EH (cell line): ENCODE measurements at places on chromosomes 11 and 22.
A peak's percentile ranks its signal among the peaks of the same experiment; 100 is the strongest.

DNA sequence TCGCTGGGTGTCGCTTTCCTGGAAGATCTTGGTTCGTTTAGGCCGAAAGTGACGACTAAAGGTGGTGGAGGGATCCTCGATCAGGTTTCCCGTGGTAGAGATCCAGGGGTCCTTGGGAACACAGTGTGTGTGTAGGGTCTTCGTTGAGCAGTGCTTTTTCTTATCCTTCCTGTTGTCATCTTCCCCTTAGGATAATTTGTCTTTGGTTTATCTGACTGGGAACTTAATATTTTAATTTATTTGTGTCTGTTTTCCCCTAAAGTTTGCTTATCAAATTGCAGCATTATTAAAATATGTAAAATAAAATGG is 403 bp downstream of the RBM7 start:
- no peak for DNase-seq

- DNase-seq: no peak
These were observed 20.7 kb upstream of the PHLDA2 start for GRCh38 chr11:2949920-2950319.

DNA sequence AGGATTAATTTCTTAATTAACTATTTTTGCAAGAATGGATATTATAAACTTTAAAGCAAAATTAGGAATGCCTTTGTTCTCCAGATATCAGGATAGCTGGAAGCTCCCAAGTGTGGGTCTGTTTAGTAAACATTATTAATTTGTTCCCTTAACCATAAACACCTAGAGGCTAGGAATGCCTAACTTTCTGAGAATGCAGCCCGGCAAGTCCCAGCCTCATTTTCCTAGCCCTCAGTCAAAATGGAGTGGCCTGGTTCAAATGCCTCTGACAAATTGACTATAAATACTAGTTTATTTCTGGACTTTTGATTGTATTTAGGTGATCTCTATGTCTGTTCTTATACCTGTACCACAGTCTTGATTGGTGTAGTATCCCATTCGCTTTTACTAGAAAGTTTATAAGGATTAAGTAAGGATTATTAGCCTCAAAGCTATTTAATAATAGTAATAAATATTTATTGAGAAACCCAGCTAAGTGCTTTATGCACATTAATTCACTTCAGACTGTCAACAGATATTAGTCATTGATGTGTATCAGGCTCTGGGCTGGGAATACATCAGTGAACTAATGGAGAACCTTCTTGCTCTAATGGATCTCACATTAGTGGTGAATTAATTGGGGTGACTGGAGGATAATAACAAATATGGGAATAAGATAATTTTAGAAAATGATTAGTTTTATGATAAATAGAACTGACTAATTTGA is 25.8 kb downstream of the PPME1 start:
- DNase-seq: no peak

GRCh38 chr11:125378083-125378482 is 118.0 kb downstream of the FEZ1 start:
- no peak for DNase-seq

GRCh38 chr22:29139965-29140782 is 65.5 kb upstream of the EMID1 start:
- DNase-seq: no peak

DNA sequence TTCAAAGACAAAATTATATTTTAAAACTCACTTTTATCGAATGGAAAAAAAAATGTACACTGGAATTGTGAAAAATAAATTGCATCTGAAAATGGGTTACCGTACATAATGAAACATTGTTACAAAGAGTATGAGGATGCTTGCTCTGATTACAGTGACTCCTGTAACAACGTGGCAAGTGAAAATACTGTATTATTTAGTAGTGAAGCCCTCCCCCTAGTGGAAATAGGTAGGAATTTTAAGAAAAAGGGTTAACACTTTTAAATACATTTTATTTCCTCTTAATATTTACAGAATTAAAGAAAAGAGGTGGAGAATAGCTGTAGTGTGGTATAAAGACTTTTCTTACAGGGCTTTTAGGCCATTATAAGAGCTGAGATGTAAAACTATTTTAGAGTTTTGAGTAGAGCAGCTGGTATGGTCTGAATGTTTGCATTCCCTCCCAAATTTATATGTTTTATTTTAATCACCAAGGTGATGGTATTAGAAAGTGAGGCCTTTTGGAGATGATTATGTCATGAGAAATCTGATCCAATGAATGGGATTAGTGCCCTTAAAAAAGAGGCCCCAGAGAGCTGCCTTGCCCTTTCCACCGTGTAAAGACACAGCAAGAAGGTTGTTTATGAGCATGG is 25.2 kb downstream of the FAM76B start:
- peak; percentile 57 for DNase-seq

DNA sequence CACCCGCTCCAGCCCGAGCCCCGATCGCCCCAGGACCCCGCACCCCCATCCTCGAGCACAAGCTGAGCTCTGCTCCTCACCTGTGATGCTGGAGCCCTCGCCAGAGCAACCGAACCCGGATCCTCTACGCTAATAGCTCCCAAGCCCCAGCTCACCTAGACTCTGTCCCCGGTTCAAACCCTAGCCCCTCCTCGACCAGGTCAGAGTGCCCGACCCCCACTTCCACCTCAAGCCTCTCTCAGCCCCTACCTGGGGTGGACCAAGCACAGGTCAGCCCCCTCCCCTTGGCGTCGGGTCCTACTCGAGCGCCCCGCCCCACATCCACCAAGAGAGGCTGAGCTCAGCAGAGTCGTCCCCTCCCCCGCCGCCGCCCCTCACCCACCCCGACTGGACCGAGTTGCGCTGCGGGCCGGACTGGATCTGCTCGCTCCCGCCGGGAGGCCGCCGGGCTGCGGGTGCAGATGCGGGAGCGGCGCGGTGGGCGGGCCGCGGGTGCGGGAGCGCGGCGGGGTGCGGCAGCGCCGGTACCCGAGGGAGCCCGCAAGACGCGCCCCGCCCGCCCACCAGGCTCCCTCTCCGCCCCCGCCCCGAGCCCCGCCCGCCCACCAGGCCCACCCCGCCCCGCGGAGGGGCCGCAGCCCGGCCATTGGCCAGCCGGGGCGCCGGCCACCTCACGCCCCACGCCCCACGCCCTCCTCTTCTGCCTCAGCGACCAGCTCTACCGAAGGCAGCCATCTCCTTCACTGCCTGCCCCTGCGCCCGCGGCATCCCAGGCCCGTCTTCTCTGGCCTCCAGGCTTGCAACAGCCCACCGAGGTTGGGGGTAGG is 577 bp upstream of the DKK3 start:
- DNase-seq: peak; percentile 81

DNA sequence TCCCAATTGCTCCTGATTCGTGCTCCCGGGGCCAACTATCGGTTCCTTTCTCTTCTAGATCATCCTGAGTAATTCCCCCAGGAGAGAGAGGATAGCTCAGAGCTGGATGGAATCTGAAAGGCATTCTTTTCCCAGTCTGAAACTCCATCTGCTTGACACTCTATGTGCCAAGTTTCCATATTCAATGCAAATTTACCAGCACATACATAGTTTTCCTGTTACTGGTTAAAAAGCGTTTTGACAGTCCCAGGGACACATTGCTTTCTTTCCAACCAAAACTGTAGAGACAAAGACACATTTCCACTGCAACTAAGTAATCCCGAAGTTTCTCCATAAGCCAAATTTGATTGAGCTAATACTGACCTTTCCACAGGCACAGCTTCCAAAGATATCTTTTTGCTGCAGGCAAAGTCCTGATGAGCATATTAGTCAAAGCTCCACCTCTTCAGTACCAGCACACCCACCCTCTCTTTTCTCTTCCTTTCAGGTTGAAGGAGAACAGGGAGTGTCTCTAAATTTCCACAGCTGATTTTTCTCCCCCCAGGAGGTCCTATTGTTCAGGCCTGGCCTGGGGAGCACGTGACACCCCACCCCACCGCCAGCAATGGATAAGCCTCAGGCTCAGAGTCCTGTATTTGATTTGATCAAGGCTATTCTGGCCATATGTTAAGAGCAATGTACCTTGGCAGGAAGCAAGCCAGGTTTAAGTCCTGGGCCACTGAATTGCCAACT is 9.7 kb upstream of the ANKK1 start:
- peak; percentile 11 for DNase-seq

- DNase-seq: peak; percentile 38
These were observed 67.8 kb downstream of the TCF20 start for GRCh38 chr22:42202669-42203068.

DNA sequence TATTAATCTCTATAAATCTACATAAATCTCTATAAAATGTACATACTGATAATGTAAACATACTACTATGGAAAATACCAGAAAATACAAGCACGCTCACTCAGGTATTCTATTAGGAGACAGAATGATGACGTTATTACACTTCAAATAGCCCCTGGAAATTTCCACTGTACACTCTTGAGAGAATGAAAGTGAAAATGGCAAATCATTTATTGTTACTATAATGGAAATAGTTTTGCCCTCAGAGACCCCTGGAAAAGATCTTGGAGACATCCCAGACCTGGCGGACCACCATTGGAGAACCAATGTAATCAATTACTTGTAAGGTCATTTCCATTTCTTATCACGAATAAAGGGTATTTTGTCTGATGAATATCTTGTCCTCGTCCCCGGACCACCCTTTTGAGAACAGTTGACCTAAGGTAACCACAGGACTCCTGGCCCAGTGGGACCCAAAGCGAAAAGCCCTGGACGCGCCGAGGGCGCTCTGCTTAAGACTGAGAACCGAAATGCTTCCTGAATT is 509 bp upstream of the PRRG4 start:
- DNase-seq: no peak

DNA sequence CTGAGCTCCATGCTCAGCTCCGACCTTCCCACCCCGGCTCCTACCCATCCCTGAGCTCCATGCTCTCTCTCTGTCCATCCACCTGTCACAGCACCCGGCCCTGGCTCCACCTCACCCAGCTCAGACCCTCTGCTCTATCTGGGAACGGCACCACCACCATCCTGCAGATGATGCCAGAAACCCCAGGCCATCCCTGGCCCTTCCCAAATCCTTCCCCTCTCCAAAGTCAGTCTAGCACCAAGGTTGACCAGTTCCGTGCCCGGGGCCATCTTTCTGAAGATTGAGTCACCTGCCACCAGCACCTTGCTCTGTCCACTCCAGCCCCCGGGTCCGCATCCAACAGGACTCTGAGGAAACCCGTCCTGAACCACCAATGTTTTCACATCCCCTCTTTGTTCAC is 969.6 kb downstream of the BRD1 start:
- DNase-seq: no peak

DNA sequence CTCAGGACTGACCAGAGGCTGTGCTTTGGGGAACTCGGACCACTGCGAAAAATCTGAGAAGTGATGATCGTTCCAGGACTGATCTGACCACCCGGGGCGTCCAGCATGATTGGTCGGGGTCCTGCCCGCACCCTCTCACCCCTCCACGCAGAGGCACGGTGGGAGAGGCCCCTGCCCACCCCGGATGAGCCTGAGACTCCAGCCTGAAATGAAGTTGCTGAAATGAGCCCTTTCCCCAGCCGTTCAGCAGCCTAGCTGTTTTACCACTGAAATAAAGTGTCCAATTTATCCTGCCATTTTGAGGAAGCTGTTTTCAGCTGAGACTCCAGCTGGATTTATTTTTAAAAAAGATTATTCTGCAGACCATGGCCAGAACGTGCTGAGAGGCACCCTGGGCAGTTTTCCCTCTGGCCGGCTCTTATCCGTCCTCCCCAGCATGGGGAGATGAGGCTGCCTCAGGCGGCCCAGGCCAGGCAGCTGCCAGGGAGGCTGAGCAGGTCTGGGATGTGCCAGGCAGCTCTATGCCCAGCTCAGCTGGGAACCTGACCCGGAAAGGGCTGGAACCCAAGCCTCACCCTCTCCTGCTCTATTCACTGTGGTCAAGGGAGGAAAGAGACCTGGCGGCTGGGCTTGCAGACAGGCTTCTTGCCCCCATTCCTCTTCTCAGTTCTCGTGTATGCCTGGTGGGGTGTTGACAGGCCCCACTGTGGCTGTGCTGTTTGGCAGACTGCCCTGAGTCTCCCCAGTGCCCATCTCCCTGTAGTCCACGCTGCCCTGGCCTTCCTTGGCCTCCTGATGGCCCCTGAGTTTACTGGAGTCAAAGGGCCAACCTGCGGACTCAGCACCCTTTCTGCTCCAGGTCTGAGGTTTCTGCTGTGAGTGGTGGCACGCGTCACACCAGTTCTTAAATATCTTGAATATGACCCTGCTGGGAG is 161.0 kb upstream of the B3GAT1 start:
- no peak for DNase-seq

DNA sequence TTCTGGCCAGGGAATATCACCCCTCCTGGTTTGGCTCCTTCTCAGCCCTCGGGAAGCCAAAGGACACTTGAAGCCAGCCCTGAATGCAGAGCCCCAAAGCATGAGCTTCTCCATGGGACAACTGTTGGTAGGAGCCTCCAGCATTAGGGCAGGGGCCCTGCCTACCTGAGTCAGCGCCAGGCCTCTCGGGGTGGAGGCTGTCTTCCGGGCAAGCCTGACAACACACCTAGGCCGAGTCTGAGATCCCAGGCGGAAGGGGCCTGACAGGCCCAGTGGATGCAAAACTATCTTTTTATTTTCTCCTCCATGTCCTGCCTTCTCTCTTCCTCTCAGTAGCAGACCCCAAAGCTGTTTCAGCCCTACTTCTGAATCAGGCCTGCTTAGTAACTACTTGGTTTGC is 27.6 kb downstream of the RCOR2 start:
- DNase-seq: no peak

DNA sequence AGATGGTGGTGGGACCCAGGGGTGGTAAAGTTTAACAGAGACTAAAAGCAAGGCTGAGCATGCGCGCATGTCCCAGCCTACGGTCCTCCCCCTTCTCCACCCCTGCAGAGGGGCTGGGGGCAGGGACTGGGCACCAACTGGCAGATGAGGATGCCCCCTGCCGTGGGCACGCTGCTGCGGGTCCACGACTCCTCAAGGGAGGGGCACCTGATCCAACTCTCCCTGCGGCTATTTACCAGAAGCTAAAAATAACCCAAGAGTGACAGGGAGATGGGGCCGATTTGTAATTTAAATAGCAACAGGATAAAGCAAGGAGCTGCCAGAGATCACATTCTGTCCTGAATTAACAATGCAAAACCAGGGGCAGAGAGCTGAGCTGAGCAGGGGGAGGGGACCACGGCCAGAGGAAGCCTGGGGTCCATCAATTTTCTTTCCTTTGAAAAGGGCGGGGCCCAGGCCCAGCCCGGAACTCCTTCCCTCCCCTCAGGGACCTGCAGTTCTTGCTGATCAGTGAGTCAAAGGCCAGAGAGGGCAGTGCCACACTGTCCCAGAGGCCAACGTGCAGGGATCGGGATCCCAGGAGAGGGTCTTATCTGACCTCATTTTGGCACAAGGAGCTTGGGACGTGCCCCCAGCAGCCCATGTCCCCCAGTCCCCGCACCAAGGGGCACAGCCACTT is 8.1 kb upstream of the DGKZ start:
- DNase-seq: peak; percentile 73

- DNase-seq: peak; percentile 52
These were observed 3.2 kb upstream of the C11orf91 start for GRCh38 chr11:33703788-33704187.
